Ovary (tissue), 10 donors: ENCODE measurements at places on chromosomes 4 and X. TPM values are rescaled to one million over a fixed set of nuclear protein-coding genes. Genes with fewer than 3 reads are reported as not detected.

DNA sequence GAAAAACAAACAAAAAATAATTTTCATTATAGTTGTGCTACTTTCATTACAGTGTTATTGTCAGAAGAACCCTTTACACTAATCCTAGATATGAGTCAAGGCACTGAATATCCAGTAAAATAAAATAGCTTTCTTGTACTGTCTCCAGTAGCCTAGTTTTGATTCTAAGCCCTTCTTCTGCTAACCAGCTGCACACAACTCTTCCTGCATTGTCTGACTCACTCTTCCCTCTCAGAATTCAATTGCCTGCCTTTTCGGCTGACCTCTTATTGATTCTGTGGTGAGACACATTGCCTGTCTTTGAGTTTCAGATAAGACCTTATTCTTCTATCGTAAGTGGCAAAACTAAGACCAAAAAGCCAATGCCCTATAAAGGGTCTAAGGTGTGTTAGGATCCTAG, 26.7 kb upstream of the PCDH18 start:
- H3K27ac ChIP-seq, result no peak overlapping the region
- no peaks in the 10 kb centered on the region for H3K27me3 ChIP-seq
- no peaks in the 10 kb centered on the region for H3K4me1 ChIP-seq
- no peak overlapping the region for H3K4me3 ChIP-seq
- no peak for DNase-seq

Gene ADGRA3
- total RNA-seq, result 58.1 TPM

DNA sequence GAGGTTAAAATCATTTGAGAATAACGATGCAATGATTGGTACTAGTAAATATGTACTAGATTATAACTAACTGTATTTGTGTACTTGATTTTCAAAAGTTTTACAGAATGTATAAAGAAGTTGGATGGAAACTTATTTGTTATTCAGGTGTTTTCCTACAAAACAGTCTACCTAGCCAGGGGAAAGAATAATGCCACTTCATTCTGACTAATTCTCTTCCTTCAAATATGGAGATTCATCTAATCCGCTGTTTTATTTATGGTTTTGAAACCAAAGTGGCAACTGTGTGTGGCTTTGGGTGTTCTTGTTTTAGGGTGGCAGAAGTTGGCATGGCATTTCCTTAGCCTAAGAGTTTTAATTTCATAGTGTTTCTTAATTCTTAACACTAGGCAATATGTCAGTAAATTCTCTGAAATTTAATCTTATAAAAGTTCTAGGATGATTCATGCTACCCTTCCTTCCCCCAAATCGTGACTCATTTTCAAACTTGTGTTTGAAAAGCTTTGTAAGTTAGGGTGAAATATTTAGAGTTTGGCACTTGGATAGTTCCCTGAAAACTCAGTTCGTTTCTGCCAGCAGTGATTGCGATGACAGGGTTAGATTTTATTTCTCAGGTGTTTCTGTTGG, 62.6 kb downstream of the DCLK2 start:
- no peaks in the 10 kb centered on the region for H3K4me1 ChIP-seq
- no peak overlapping the region for H3K27ac ChIP-seq
- H3K36me3 ChIP-seq, result no peaks in the 10 kb centered on the region
- H3K27me3 ChIP-seq, result no peaks in the 10 kb centered on the region

DNA sequence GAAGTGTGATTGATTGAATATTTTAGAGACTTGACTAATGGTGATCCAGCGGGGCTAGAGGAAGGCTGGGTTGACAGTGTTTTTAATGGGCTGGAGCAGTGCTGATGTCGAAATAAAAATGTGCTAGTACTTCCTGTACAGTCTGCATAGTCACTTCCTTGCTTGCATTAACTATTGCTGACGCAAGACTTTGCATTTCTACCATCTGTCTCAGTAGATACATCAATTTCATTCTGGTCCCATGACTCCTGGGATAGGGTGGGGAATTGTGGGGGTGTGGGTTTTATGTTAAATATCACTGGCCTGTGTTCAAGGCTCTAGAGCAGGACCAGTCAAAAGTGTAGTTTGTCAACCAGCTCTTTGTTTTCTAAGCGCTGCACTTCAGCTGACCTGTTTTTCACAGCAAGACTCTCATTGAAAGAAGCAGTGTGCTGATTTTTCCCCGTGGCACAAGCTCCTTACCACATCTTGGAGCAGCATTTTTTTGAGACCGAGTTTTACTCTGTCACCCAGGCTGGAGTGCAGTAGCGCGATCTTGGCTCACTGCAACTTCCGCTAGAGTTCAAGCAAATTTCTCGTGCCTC, 35.2 kb upstream of the PHEX start:
- no peaks in the 10 kb centered on the region for H3K4me1 ChIP-seq
- no peaks in the 10 kb centered on the region for H3K36me3 ChIP-seq
- no peaks in the 10 kb centered on the region for H3K27me3 ChIP-seq
- no peak overlapping the region for H3K4me3 ChIP-seq
- no peak overlapping the region for H3K27ac ChIP-seq

DNA sequence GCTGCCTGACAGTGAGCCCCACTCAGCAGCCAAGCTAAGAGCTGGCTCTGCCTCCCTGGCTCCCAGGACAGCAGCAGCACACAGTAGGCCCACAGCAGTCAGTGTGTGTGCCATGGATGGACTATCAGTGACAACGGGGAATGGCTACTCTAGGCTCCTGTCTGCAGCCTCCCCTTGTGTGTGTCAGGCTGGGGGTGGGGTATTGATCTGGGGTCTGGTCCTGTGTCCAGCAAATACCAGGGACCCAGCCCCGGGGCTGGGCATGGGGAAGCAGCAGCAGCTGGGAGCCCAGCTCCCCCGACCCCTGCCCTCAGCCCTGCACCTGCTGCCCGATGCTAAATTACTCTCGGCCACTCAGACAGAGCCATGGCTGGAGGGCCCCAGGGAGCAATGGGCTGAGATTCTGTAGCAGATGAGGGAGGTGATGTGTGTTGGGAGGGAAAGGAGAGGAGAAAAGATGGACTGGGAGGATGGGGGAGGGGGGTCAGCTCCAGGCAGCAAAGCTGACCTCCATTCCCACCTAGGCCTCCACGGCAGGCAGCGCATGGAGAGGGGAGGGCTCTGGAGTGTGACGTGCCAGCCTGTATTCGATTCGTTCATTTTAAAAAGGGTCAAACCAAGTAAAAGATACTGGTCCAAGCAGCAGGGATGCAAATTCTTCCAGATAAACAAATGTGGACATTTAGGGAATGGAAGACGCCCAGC, 61.3 kb upstream of the CRMP1 start:
- H3K27me3 ChIP-seq, result no peaks in the 10 kb centered on the region
- no peaks in the 10 kb centered on the region for H3K36me3 ChIP-seq
- DNase-seq, result no peak
- H3K4me1 ChIP-seq, result no peaks in the 10 kb centered on the region
